ENCODE measurements at places on chromosomes 3 and 15.

GRCh38 chr3:64351713-64352638 is 126.7 kb upstream of the PRICKLE2 start:
- no peak for DNase-seq

- DNase-seq, result no peak
These were observed 7.3 kb upstream of the CMSS1 start for GRCh38 chr3:99810403-99810802.

DNA sequence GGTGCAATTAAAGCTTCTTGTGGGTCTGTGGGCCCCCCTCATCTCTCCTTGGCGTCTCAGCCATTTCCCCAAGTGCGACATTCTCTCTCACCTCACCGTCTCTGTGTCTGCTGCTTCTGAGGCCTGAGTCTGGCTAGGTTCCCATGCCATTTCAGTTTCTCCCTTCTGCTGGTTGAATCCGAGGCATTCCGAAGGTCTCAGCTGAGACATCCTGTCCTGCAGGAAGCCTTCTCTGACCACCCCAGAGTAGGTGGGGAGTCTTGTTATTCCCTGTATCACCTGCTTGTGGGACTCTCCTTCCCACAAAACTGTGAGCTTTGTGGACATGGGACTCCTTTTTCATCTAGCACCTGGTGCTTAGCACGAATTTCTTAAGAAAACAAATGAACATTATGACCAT is 78.3 kb downstream of the ASB7 start:
- no peak for DNase-seq

- DNase-seq, result no peak
These were observed 64.3 kb downstream of the IGF2BP2 start for GRCh38 chr3:185760550-185760949.

DNA sequence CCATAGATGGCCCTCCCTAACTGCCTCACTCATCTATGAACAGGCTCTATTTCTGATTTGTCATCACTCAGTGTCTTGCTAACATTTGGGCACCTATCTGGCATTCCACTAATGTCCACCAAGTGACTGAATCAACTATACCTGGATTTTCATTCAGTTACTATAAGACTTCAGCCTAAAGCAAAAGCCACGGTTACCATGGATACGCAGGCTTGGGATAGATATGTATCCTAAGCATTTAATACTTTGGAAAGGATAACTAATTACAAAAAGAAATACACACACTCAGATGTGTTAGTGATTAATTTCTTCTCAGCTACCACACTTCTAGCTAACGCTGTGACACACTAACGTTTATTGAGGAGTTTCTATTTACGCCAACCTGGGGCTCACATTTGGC is 899.5 kb upstream of the CFAP20DC start:
- DNase-seq, result no peak

- DNase-seq, result no peak
These were observed 1.8 kb downstream of the GSK3B start for GRCh38 chr3:120092474-120092873.

GRCh38 chr3:105424412-105425152 is 57.9 kb downstream of the ALCAM start:
- DNase-seq, result no peak

DNA sequence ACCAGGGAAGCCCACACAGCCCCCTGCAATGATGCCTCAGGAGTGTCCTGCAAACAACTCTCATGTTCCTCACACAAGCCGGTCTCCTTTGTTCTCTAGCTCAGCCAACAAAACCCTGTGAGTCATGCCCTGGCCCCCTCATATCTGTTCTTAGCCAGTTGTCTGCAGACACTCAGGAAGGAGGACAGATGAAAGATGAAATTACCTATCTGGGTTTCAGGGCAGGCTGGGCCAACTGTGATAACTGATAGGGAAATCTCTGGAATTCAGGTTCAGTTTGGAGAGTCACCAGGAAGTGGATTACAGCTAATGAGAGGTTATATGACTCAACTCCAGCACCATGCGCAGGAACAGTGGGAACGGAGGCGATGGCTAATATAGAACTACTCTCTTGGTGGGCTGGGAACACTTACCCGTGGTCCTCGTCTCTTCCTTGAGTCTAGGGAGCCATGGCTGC is 352.0 kb upstream of the ADAMTS9 start:
- no peak for DNase-seq

GRCh38 chr3:4776980-4777581 is 202.2 kb upstream of the BHLHE40 start:
- DNase-seq, result no peak

GRCh38 chr15:81088470-81089013 is 45.5 kb upstream of the CFAP161 start:
- DNase-seq, result no peak

Data from NCI-H2171 (cell line).